ENCODE measurements at places on chromosomes 13 and 19.

- DNase-seq, result no peak
These were observed 25.9 kb upstream of the SPACA7 start for GRCh38 chr13:112350300-112350699.

DNA sequence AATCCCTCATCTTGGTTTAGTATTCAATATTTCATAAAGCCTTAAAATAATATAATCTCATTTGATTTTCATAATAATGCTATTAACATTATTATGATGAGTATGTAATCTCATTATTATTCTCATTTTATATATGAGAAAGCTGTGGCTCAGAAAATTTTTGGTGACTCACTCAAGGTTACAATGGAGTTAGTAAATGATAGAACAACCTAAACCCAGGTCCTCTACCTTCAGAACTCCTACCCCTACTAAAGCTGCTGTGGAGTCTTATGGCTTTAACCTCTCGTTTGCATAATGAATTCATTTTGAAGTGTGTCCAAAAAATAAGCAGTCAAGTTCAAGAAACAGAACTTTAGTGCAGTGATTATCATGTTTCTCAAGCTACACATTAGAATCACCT is 226.3 kb downstream of the TBC1D4 start:
- no peak for DNase-seq

DNA sequence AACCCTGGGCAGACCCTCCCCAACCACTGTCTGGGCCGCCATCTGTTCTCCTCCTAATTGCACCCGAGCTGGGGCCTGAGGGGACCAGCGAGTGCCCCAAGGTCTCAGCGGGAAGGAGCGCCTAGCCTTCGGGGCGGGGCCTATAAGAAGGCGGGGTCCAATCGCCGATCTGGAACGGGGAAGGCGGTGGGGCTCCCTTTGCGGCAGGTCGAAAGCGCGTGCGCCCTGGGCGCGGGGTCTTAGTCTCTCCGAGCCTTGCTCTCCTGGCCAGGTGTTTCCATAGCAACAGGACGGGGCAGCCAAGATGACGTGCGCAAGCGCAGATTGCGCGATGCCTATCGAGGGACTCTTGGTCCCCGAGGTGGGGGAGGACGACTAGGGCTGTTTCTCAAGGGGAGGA is 2.8 kb downstream of the MAST1 start:
- DNase-seq, result no peak

DNA sequence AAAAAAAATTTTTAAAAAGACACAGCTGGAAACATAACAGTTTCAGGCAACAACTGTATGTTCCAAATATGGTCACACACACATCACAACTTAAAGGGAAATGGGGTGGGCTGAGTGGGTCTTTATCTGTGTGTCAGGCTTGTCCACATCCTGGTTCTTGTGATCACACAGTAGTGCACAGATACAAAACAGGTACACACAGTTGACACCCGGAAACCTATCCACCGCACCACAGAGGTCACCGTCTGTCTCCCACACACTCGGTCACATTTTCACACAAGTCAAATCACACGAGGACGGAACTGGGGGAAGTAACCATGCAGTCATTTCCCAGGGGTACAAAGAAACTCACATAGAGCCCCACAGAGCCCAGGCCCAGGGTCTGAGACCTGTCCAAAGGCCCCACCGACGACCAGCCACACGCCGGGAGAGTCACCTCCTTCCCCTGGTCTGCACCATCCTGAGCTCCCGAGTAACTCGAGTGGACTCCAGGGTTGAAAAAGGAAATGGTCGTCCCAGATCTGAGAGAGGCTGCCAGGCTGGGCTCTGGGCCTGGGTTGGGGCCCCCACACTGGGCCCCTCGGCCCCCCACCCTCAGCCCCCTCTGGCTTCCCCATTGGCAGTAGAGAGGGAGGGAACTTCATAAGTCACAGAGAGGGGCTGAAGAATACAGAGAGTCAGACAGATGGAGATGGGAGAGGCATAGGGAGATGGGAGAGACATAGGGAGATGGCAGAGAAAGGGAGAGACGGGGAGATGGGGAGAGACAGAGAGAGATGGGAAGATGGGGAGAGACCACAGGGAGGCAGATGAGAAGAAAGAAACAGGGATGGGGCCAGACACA is 1.3 kb upstream of the PPAN start:
- peak; percentile 20 for DNase-seq

All from CD14-positive monocyte (primary cell).